Glutamatergic neuron (in vitro differentiated cells): ENCODE measurements at places on chromosomes 4 and X. TPM values are rescaled to one million over a fixed set of nuclear protein-coding genes. Genes with fewer than 3 reads are reported as not detected.

The GAGE12D gene
- total RNA-seq = not detected

GRCh38 chr4:1047976-1048772 is 36.7 kb downstream of the FGFRL1 start:
- no peak for DNase-seq

GRCh38 chr4:1631136-1631535 is 53.0 kb downstream of the FAM53A start:
- DNase-seq = no peak

The UGT8 gene
- total RNA-seq = 0.98 TPM

DNA sequence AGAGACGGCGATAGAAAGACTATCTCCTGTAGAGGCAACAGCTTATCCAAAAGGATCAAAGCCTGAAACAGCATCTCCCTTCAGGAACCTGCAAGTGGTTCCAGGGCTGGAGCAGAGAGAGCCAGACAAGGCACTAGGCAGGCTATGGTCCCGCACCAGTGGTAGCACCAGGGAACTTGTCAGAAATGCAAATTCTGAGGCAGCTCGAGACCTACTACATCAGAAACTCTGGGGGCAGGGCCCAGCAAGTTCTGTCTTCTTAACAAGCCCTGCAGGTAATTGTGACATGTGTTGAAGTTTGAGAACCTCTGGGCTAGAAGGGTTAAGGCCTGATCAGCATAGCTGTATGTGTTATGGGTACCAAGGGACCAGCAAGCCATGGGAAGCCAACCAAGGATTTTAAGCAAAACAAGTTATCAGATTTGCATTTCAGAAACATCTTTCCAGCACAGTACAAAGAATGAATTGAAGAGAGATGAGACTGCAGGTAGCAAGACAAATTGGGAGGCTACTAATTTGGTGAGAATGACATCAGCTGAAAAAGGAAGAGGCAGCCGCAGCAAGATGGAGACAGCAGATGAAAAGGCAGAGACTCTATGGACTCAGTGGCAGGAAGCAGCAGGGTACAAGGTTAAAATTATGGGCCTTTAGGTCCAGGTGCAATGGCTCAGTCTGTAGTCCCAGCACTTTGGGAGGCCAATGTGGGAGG is 139.7 kb downstream of the TSPAN5 start:
- no peak for DNase-seq
